ENCODE measurements at places on chromosomes 4 and X.

GRCh38 chr4:99670409-99671073, 12.9 kb upstream of the C4orf54 start:
- DNase-seq = no peak

DNA sequence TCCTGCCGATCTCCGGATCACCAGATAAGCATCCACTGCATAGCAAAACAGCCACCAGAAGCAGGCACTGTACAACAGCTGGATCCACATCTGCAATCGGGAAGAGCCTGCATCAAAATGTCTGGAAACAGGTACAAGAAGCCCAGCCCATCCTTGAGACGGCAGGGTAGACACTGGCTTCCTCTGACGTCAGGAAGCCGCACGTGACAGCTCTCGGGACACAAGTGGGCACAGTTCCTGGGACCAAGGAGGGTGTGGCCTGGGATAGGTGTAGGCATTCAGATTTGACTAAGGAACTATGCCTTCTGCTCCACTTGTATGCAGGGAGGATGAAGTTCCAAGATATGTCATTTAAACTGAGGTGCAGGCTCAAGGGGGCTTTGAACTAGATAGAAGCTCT, 6.3 kb downstream of the GPR143 start:
- no peak for DNase-seq

GRCh38 chr4:156437666-156438065, 484.0 kb upstream of the CTSO start:
- no peak for DNase-seq

- no peak for DNase-seq
These were observed 109.4 kb upstream of the INTU start for GRCh38 chr4:127523369-127523768.

DNA sequence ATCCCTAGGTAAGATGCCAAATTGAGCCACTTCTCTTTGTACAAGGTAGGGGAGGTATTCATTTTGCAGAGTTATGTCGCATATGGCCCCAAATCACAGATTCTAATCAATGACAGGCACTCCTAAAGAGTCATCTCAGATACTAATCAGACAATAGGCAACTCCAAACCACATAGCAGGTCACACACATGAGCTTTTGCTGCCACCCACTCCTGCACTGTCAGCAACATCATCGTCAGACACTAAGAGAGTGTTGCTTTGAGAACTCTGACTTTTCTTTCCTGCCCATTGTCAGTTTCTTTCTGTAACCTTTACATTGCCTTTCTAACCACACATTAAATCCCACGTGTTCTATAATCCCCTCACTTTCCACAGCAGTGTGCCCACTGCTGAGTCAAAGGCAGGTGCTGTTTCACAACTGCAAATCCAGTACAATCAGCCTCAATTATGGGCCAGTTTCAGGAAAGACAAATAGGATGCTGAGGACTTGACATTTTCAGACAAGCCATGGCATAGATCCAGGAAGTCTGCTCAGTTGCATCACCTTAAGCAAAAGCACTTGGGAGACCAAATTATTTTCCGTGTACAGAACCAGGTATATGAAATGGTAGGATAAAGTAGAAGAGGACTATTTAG, 23.5 kb downstream of the TMEM31 start:
- DNase-seq = no peak

DNA sequence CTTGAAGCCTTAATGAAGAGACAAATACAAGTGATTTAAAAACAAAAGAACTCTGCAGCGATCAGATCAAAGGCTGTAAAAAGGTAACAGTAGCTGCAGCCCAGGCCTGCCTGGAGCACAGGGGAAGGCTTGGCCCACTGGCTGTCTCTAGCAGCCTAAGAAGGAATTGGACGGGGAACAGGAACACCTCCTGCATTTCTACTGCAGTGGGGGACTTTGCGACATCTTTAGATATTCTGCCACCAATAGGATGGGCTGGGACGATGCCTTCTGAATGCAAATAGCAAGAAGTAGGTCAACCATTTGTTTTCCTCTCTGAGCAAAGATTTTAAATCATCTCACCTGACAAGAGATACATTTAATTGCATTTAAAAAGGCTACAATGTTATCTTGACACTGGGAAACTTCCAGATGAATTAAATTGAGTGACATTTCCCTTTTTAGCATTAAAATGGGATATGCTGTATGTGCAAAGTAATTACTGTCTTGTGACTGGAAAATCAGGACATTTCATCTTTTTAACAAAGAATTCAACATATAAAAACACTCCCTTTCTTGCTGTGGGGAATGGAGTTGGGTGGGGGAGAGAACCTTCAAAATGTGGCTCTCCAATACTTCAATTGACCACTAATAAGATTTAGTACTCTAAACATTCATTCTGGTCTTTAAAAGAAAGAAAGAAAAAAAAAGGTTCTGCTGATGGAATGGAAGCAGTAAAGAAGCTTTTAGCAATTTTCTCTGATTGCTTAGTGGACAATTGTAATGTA, 70.0 kb downstream of the NYX start:
- DNase-seq = no peak

DNA sequence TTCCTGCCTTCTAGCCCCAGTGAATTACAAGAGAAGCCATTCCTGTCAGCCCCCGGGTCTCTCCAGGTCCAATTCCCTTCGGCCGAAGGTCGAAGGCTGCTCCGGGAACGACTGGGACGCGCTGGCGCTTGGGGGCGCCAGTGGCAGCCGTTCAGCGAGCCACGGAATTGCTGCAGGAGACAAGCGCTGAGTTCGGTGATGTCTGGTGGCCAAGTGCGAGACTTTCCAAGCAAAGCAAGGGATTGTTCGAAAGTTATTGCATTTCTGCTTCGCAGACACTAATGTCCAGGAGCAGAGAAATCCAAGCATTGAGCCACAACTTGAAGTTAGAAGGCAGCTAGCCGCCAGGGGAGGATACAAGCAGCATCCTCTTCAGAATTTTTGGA, 1.1 kb upstream of the DKK2 start:
- DNase-seq = no peak

GRCh38 chr4:42632653-42633382, 24.1 kb downstream of the ATP8A1 start:
- no peak for DNase-seq

DNA sequence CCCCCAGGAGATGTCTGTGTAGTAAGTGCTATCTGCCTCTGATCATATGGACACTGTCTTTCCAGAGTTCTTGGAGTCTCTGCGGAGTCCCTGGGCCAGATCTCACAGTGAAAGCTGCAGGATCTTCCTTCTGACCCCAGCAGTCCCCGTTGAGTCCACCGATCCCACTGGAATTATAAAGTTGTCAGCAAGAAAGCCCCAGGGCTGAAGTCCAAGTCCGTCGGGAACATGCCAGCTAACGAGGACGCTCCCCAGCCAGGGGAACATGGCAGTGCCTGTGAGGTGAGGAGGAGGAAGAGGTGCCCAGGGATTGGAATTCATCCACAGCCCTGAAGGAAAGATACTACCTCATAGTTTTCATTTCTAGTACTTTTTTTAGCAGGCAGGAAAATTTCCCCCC, 9.3 kb downstream of the ZNF81 start:
- no peak for DNase-seq

GRCh38 chrX:5117816-5118215, 1110.9 kb downstream of the NLGN4X start:
- no peak for DNase-seq

GRCh38 chr4:53240573-53240972, 125.3 kb downstream of the SCFD2 start:
- no peak for DNase-seq

DNA sequence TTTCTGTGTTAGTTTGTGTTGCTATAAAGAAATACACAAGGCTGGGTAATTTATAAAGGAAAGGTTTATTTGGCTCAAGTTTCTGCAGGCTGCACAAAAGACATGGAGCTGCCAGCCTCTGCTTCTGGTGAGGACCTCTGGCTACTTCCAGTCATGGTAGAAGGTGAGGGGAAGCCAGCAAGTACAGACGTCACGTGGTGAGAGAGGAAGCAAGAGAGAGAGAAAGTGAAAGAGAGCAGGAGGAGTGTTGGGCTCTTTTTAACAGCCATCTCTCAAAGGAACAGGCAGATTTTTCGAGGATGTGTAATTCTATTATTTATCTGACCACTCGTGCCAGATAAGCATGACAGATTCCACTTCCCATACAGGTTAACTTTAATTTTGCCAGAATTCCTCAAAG, 1199.1 kb downstream of the ADGRL3 start:
- DNase-seq = no peak

- peak; percentile 71 for DNase-seq
These were observed at the start of gene SPINK2 for GRCh38 chr4:56821381-56822243. SPINK2 (minus strand) TSS chr4:56821701; CDS start chr4:56821662, 39 bp downstream.

- no peak for DNase-seq
These were observed 65.4 kb downstream of the FGFBP1 start for GRCh38 chr4:15873117-15873516.

GRCh38 chr4:156102411-156102810, 148.7 kb upstream of the CTSO start:
- no peak for DNase-seq

GRCh38 chr4:103365285-103365684, 167.1 kb upstream of the CENPE start:
- no peak for DNase-seq

GRCh38 chrX:33339219-33339618, 127.9 kb upstream of the DMD start:
- DNase-seq = no peak

GRCh38 chrX:6184900-6185515, 43.7 kb downstream of the NLGN4X start:
- DNase-seq = no peak

DNA sequence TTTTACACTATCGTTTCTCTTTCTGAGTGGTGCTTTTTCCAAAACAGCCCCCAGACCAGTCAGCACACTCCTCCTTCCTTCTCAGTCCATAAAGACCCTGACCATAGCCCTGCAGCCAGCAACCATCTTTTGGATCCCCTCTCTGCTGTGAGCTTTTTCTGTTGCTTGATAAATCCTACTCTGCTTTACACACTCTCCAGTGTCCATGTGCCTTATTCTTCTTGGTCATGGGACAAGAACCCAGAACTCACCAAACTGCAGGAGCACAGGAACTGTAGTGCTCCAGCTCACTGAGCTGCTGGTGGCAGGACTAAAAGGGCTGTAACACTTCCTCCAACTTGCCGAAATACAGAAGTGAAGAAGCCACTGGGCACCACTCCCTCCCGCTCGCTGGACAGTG, 32.5 kb downstream of the COX18 start:
- no peak for DNase-seq

- DNase-seq = no peak
These were observed 181.0 kb upstream of the MAMLD1 start for GRCh38 chrX:150182161-150182560.

Data from CD4-positive, alpha-beta T cell (primary cell).